ENCODE measurements at places on chromosomes 1 and 21. TPM values are rescaled to one million over a fixed set of nuclear protein-coding genes. Genes with fewer than 3 reads are reported as not detected.

DNA sequence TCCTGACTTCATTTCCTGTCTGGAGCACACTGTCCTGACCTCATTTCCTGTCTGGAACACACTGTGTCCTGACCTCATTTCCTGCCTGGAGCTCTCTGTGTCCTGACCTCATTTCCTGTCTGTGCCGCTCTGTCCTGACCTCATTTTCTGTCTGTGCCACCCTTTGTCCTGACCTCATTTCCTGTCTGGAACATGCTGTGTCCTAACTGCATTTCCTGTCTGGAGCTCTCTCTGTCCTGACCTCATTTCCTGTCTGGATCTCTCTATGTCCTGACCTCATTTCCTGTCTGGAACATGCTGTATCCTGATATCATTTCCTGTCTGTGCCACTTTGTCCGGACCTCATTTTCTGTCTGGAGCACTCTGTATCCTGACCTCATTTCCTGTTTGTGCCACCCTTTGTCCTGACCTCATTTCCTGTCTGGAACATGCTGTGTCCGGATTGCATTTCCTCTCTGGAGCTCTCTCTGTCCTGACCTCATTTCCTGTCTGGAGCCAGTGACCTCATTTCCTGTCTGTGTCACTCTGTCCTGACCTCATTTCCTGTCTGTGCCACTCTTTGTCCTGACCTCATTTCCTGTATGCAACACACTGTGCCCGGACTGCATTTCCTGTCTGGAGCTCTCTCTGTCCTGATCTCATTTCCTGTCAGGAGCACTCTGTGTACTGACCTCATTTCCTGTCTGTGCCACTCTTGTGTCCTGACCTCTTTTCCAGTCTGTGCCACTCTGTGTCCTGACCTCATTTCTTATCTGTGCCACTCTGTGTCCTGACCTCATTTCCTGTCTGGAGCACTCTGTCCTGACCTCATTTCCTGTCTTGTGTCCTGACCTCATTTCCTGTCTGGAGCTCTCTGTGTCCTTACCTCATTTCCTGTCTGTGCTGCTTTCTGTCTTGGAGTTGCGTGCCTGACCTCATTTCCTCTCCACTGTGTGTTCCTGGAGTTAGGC lies 27.6 kb downstream of the SKI start:
- H3K27ac ChIP-seq: peak overlapping the region; percentile 54
- no peaks in the 10 kb centered on the region for H3K27me3 ChIP-seq
- peaks cover 15% of the 10 kb centered on the region for H3K4me1 ChIP-seq
- no peak overlapping the region for H3K4me3 ChIP-seq
- peaks cover 21% of the 10 kb centered on the region for H3K36me3 ChIP-seq

OR2T29 gene
- not detected for total RNA-seq

PROK1 gene
- not detected for total RNA-seq

DNA sequence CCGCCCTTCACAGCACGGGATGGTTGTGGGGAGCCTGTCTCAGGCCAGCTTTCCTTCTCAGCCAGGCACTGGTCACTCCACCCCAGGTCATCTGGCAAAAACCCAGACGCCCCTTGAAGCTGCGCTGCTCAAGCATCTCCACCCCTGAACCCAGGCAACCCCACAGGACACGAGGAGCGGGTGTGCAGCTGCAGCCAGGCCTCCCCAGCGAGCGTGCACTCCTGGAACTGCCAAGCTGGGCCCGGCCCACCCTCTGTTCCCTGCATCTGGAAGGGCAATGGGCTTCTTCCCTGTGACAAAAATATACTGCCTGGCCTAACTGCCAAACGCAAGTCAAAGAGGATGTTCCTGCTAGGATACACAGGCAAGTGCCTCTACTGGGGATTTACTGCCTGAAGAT lies 39.7 kb downstream of the SLC66A1 start:
- no peaks in the 10 kb centered on the region for H3K27me3 ChIP-seq
- H3K36me3 ChIP-seq: peaks cover 90% of the 10 kb centered on the region
- H3K4me3 ChIP-seq: no peak overlapping the region
- no peak overlapping the region for H3K27ac ChIP-seq

DNA sequence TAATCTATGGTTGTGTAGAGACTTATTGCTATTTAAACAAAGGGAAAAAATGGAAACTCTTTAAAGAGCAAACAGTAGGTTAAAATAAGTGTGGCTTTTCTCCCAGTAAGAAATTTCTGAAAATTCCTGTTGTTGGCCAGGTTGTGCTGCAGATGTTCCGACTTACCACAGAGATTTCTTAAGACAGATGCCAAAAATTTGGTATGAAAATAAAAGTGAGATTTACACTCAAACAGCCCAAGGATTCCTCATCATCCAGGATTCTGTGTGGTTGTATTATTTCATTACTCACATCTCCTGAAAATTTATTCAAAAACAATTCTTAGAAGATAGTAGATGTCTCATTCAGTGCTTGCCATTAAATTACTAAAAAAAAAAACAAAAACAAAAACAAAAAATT lies 296.7 kb upstream of the PTBP2 start:
- no peak overlapping the region for H3K4me3 ChIP-seq
- no peaks in the 10 kb centered on the region for H3K27me3 ChIP-seq
- no peak overlapping the region for H3K27ac ChIP-seq
- no peaks in the 10 kb centered on the region for H3K4me1 ChIP-seq

DNA sequence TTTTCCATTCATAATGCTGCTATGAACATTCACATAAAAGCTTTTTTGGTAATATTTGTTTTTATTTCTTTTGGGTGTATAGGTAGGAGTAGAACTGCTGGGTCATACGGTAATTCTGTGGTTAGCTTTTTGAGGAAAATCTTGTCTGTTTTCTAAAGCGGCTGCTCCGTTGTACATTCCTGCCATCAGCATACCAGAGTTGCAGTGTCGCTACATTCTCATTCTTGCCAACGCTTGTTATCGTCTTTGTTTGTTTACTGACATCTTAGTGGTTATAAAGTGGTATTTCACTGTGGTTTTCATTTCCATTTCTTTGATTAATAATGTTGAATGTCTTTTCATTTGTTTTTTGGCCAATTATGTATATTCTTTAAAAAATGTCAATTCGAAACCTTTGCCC lies 469.8 kb upstream of the ZP4 start:
- H3K36me3 ChIP-seq: no peaks in the 10 kb centered on the region
- DNase-seq: no peak
- no peak overlapping the region for H3K4me3 ChIP-seq
- H3K27me3 ChIP-seq: no peaks in the 10 kb centered on the region

- peaks cover 29% of the 10 kb centered on the region for H3K36me3 ChIP-seq
- H3K4me3 ChIP-seq: peak overlapping the region; percentile 65
- H3K27ac ChIP-seq: peak overlapping the region; percentile 84
These were observed 595 bp downstream of the AK2 start for GRCh38 chr1:33036051-33036525.

DNA sequence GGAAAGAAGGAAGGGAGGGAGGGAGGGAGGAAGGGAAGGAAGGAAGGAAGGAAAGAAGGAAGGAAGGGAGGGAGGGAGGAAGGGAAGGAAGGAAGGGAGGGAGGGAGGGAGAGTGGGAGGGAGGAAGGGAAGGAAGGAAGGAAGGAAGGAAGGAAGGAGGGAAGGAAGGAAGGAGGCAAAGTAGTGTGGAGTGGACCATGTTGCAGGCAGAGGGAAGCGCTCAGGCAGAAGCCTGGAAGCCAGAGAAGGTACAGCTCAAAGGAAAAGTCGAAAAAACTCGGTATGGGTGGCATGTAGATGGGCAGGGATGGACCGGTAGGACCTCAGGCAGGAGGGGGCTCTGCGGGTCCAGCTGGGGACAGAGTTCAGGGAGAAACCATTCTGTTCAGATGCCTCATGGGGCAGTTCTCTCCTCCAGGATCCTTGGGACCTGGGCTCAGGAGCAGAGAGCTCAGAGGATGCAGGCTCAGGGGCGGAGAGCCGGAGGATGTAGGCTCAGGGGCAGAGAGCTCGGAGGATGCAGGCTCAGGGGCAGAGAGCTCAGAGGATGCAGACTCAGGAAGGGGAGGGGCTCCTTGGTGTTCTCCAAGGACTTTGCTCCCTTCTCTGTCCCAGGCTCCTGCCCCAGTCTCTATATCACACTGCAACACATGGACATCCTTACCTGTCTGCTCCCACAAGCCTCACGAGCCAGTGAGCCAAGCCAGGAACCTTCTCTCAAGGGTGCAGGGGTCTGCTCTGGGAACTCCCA lies 13.6 kb upstream of the PADI3 start:
- peak overlapping the region; percentile 22 for H3K27ac ChIP-seq
- no peaks in the 10 kb centered on the region for H3K27me3 ChIP-seq
- H3K36me3 ChIP-seq: no peaks in the 10 kb centered on the region
- H3K4me1 ChIP-seq: peaks cover 62% of the 10 kb centered on the region

DNA sequence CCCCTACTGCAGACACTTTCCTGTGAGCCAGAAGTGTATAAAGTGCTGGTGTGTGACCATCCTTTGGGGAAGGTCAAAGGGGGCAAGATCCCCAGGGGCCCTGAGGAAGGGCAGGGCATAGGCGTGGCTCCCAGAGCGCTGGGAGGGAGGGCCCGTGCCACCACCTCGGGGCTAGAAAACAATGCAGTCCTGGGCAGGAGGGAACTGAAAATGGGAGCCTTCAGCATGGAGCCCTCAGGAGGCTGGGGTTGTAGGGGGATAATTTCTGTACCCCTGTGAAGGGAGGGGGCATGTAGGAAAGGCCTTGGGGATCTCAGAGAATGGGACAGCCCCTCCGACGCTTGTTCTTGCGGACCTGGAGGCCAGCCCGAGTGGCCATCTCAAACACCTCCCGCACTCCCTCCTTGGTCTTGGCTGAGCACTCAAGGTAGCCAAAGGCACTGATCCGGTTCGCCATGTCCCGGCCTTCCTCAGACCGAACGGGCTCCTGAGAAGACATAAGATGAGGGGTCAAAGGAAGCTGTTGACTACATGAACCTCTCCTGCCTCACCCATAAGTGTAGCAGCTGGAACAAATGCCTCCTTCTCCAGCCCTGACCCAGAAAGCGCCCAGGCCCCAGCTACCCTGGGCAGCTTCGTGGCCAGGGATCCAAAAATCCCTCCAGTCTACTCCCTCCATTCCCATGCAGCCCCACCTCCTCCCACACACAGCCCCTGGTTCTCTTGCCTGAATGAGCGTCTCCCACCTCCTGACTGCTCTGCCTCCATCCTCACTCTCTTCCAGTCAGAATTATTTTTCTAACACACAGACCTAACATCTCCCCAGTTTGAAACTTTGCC lies 5.5 kb downstream of the RHOC start:
- peaks cover 65% of the 10 kb centered on the region for H3K4me1 ChIP-seq
- DNase-seq: no peak
- H3K27me3 ChIP-seq: no peaks in the 10 kb centered on the region
- H3K36me3 ChIP-seq: peaks cover 77% of the 10 kb centered on the region
- no peak overlapping the region for H3K4me3 ChIP-seq

DNA sequence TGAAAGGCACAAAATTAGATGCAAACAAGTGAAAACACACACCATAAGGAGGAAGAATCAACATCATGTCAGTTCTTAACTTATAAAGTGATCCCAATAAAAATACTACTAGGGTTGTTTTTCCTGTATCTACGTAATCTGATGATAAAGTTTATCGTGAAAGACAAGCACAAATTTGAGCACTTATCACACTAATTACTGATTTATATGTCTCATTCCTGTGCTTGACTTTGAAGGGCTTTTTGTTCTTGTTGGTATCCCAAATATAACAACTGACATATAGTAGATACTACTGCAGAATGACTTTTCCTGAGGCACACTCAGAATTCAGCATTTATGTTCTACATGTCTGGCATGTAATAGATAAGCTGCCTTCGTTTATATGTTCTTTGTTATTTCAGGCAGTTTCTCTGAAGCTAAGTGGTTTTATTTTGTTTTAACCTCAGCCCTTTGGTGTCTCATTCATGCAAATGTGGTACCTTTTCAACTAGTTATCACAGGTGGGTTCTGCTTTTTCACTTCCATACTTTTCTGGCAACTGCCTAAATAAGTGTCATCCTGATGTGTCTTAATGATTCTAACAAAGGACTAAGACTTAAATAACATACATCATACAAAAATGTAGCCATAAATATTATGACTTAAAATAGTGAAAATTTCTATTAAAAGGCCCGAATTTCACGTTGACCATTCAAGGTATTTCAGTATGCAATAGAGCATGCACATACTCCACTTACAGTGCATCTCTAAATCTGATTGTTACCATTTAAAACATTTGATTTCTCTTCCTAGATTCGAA lies 73.2 kb downstream of the LRRC8C start:
- H3K4me1 ChIP-seq: peaks cover 40% of the 10 kb centered on the region
- H3K36me3 ChIP-seq: 0 out of 2 replicates have a peak, but pooled peaks cover 8% of the 10 kb centered on the region
- no peaks in the 10 kb centered on the region for H3K27me3 ChIP-seq
- DNase-seq: no peak

- peaks cover 28% of the 10 kb centered on the region for H3K27me3 ChIP-seq
- peaks cover 11% of the 10 kb centered on the region for H3K4me1 ChIP-seq
- no peak for DNase-seq
- no peak overlapping the region for H3K27ac ChIP-seq
These were observed 4.5 kb upstream of the PLCH2 start for GRCh38 chr1:2471587-2472001.

GRCh38 chr1:201982082-201982622 lies 296 bp upstream of the RNPEP start:
- no peaks in the 10 kb centered on the region for H3K27me3 ChIP-seq
- DNase-seq: no peak
- peak overlapping the region; percentile 99 for H3K4me3 ChIP-seq
- peaks cover 13% of the 10 kb centered on the region for H3K4me1 ChIP-seq
- peaks cover 25% of the 10 kb centered on the region for H3K36me3 ChIP-seq
- H3K27ac ChIP-seq: no peak overlapping the region

LCE1E gene
- not detected for total RNA-seq

FCAMR gene
- total RNA-seq: not detected

- DNase-seq: no peak
- no peaks in the 10 kb centered on the region for H3K27me3 ChIP-seq
- H3K27ac ChIP-seq: peak overlapping the region; percentile 19
These were observed 2.6 kb upstream of the SLC30A1 start for GRCh38 chr1:211581526-211581925.

- H3K4me3 ChIP-seq: no peak overlapping the region
- H3K36me3 ChIP-seq: peaks cover 14% of the 10 kb centered on the region
These were observed 40.2 kb downstream of the TBCE start for GRCh38 chr1:235407419-235407818.

DNA sequence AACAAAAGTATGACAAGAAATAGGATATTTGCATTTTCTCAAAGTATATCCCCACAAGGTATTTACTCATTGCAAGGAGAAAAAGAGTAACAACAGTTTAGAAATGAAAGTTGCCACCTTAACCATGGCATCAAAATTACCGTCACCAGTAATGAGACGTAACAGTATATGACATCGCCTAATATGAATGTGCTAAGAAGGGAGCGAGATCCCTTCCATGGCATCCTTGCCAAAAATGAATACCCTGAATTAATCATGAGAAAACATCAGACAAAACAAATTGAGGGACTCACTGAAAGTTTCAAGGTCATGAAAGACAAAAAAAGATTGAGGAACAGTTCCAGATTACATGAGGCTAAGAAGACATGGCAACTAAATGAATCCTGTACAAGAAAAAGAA lies 78.9 kb upstream of the MROH9 start:
- no peaks in the 10 kb centered on the region for H3K27me3 ChIP-seq
- no peak overlapping the region for H3K27ac ChIP-seq
- H3K4me3 ChIP-seq: no peak overlapping the region
- H3K4me1 ChIP-seq: no peaks in the 10 kb centered on the region
- DNase-seq: no peak

Data from SJSA1 (cell line).